ENCODE measurements at places on chromosomes 12 and 14. TPM values are rescaled to one million over a fixed set of nuclear protein-coding genes. Genes with fewer than 3 reads are reported as not detected.

DNA sequence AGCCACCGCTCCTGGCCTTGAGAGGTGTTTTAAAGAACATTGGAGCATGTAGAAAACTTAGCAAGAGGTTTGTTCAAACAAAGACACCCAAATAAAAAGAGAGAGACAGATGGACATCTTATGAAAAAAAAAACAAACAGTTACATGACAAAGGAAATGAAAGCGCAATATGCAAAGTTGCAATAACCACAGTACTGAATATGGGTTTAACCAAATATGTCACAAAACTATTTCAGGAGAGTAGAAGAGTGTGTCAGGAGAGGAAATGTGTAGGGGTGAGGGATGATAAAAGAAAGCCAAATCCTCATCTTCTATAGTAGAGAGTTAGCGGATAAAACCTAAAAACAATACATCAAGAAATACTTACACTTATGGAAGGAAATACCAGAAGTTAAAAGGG, 98.4 kb downstream of the GTF2A1 start:
- DNase-seq: no peak

- no peak for DNase-seq
These were observed 142.2 kb upstream of the DDHD1 start for GRCh38 chr14:53295372-53295771.

DNA sequence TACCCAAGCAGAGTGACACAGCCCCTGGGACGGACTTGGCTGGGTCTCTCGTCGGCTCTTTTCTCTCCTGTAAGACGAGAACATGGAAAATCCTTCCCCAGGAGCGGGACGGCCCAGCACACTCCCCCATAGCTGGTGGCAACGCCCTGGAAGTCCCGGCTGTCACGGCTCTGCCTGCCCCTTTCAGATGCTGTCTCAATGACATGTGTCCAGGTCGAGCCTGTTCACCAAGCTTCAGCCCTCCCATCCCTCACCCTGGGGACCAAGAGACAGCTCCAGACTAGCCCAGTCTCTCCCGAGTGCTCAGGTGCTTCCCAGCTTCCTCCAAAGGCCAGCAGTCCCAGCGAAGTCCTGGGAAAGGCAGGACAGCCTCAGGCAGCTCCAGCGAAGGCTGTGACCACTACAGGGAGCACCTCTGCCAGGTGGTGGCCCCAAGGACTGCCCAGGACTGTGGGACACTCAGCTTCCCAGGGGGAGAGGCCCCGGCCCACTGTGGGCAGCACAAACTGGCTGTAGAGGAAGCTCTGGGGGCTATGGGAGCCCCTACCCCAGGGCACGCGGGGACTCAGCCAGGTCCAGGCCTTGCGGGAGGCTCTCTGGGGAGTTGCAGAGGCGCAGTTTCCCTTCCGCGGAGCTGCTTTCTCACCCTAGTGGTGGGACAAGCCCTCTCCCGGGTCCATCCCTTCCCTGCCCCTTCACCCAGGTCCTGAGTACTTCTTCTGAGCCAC, 33.6 kb downstream of the TNFAIP2 start:
- DNase-seq: no peak

DNA sequence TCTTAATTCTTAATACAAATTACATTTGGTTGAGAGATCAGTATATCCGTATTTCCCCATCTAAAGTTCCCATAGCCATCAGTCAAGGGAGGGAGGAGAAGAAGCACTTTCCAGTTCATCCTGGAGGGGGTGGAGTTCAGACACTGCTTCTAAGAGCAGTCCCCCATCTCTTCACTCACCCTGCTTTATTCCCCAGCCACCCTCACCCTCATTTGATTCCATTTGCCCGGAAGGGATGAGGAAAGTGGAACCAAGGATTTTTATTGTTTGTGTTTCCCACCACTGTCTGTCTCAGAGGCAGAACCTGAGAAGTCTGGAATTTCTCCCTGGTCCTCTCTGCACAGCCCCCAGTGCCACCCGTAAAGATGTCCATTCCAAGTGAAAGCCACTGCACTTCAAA, 134.2 kb upstream of the HIF1A start:
- no peak for DNase-seq

DNA sequence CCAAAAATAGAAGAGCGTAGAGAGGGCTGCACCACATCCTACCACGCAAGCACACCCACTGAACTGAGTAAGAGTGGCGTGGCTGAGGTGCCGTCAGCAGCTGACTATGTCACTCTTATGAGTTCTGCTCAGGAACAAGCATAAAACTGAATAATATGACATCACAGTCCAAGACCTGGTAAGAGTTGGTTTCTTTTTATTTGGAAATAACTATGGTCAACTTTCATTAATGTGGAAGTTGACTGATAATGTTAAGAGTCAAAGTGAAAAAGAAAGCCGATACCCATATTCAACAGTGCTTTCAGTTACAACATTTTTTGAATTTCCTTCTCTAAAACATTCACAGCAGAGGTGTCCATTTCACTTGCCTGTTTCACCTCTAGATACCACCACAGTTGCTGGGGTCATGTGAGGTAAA, 44.6 kb downstream of the GNS start:
- DNase-seq: no peak

DNA sequence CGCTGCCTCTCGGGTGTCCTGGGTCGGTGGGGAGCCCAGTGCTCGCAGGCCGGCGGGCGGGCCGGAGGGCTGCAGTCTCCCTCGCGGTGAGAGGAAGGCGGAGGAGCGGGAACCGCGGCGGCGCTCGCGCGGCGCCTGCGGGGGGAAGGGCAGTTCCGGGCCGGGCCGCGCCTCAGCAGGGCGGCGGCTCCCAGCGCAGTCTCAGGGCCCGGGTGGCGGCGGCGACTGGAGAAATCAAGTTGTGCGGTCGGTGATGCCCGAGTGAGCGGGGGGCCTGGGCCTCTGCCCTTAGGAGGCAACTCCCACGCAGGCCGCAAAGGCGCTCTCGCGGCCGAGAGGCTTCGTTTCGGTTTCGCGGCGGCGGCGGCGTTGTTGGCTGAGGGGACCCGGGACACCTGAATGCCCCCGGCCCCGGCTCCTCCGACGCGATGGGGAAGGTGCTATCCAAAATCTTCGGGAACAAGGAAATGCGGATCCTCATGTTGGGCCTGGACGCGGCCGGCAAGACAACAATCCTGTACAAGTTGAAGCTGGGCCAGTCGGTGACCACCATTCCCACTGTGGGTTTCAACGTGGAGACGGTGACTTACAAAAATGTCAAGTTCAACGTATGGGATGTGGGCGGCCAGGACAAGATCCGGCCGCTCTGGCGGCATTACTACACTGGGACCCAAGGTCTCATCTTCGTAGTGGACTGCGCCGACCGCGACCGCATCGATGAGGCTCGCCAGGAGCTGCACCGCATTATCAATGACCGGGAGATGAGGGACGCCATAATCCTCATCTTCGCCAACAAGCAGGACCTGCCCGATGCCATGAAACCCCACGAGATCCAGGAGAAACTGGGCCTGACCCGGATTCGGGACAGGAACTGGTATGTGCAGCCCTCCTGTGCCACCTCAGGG, 679 bp downstream of the ARF6 start:
- peak; percentile 60 for DNase-seq

GRCh38 chr12:93894391-93895088, 217.4 kb downstream of the CRADD start:
- DNase-seq: no peak

- DNase-seq: no peak
These were observed 3.1 kb downstream of the ATP23 start for GRCh38 chr12:57944313-57945023.

GRCh38 chr14:76720382-76720813, 40.9 kb upstream of the VASH1 start:
- no peak for DNase-seq

- no peak for DNase-seq
These were observed 206.2 kb downstream of the CHST11 start for GRCh38 chr12:104662908-104663307.

Gene ACOT4
- 2.3 TPM for total RNA-seq

Gene NR4A1
- total RNA-seq: 34.5 TPM

Gene TMCC3
- total RNA-seq: 0.21 TPM

Gene PLEKHD1
- 0.16 TPM for total RNA-seq

Gene TNFAIP2
- total RNA-seq: 1.4 TPM

Gene CCDC92
- total RNA-seq: 8.6 TPM

Data from activated T-cell treated with anti-CD3 and anti-CD28 coated beads, Interleukin-2, amount 50 U/mL, for 4 hours (primary cell).